ENCODE measurements at places on chromosomes 12 and 14.

GRCh38 chr12:27969624-27970400 is 2.7 kb downstream of the PTHLH start:
- peak; percentile 48 for DNase-seq

DNA sequence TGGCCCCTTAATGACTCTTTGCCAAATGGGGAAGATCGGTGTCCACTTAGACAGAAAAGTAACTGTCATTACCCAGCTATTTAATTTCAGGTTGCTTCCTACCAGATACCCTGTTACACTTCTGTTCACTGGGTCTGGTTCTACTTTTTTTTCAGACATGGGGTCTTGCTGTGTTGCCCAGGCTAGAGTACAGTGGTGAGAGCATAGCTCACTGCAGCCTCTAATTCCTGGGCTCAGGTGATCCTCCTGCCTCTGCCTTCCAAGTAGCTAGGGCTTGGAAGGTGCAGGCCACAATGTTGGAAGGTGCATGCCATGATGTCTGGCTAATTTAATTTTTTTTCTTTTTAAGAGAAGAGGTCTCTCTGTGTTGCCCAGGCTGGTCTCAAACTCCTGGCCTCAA is 147.0 kb upstream of the ARHGAP5 start:
- no peak for DNase-seq

- DNase-seq = peak; percentile 81
Measured at GRCh38 chr12:27319409-27319808, 13.2 kb upstream of the BMAL2 start.

- peak; percentile 76 for DNase-seq
Measured at GRCh38 chr12:56751712-56752598, at the start of gene PRIM1. Gene PRIM1 (minus strand): TSS chr12:56752323. CDS start chr12:56752298, 25 bp downstream.

GRCh38 chr14:63910583-63911363 is 58.0 kb downstream of the SYNE2 start:
- no peak for DNase-seq

GRCh38 chr12:53975064-53975471 is 314 bp upstream of the HOTAIR start:
- no peak for DNase-seq

DNA sequence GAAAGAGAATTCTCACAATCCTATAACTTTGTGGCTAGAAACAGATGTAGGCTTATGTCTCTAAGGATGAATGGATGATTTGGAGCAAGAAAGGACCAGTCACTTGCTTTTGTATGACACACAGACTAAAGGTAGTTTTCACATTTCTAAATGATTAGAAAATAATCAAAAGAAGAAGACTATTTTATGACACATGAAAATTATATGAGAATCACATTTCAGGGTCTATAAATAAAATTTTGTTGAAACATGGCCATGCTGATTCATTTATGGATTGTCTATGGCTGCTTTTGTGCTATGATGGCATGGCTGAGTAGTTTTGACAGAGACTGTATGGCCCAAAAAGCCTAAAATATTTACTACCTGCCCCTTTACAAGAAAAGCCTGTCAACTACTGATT is 49.4 kb upstream of the FRMD6 start:
- DNase-seq = peak; percentile 80

DNA sequence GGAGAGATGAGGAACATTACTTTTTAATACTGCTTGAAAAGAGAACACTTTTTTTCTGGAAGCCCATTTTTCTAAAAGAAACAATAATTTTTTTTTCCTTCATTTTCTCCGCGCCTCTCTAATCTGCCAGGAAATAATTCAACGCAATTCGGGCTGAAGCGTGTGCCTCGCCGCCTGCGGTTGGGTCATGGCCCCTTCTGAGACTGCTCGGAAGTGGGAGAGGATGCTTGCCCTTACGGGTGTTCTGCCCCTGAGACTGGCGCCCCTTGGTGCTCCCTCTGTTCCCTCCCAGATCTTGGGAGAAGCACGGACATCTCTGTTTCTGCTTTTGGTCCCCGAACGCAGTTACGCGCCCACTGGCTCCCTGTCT is 332 bp upstream of the TBC1D30 start:
- DNase-seq = no peak

- DNase-seq = no peak
Measured at GRCh38 chr12:4873947-4874346, 35.8 kb upstream of the KCNA1 start.

- DNase-seq = peak; percentile 43
Measured at GRCh38 chr12:75505706-75506312, 5.6 kb downstream of the KRR1 start.

GRCh38 chr12:109871668-109872314 is 8.6 kb downstream of the GLTP start:
- peak; percentile 28 for DNase-seq

DNA sequence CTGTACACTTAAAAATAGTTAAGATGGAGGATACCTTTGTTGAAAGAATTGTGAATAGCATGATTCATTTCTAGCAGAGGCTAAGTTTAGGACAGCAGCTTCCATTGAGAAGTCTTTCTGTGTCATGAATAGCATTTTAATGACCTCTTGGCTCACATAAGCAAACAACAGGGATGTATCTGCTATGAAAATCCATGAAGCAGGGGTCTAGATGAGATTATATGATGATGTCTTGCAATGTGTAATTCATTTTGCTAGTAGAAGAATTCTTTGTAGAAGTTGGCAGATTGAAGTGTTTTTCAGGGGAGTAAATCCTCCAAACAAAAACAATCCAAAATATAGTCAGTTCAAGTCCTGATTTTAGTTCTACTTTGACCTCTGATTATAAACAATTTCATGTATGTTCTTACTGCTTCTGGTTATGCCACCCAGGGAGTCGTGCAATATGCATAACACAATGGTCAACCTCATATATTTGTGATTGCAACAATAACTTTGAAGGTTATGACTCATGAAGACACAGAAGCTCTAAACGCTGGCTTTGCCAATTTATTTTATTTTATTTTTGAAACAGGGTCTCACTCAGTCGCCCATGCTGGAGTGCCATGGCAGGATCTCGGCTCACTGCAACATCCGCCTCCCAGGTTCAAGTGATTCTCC is 6.9 kb upstream of the RD3L start:
- DNase-seq = no peak

DNA sequence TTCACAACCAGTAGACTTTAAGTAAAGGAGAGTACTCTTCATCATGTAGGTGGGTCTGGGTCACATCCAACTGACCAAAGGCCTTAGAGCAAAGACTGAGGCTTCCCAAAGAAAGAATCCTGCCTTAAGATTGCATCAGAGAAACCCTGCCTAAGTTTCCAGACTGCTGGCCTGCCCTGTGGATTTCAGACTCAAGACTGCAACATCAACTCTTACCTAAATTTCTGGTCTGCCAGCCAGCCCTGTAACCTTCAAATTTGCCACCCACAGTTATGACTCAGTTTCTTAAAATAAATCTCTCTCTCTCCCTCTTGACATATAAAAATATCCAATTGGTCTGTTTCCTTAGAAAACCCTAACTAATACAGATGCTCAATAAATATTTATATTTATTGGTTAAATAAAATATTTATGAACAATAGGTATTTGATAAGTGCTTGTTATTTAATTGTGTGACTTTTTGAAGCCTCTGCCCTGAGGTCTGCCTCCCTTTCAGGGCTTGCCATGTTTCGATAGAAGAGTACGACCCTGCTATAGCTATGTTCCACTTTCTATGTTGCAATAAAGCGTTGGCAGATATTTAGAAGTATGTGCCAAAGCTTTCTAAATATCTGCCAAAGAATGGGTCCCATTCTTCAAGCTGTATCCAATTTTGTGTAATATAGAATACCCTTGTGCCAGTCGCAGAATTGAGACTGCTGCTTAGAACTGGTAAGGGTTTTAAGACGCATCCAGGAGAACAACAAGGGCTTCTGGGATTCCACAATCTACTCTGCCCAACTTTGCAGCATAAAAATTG is 65.7 kb downstream of the TMEM30B start:
- peak; percentile 30 for DNase-seq

All from fibroblast of skin of right quadriceps (primary cell).